ENCODE measurements at places on chromosomes 6 and 20.

GRCh38 chr6:168376120-168376519 is 56.5 kb upstream of the DACT2 start:
- DNase-seq: no peak

DNA sequence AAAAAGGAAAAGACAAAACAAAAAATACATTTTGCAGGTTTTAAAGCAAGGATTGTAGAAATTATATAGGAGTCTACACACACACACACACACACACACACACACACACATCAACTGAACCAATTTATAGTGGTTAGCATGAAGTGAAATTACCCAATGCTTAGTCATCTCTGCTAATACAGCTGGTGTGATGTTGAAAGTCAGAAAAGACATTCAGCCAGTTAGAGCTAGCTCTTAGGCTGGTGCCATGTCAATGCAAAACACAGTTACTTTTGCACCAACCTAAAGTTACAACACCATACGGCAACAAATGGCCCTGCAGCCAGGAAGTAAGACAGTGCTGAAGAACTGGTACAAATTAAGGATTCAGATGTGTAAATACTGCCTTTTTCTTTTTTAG is 15.2 kb downstream of the FAM210B start:
- DNase-seq: no peak

GRCh38 chr6:150627585-150628025 is 27.9 kb downstream of the PLEKHG1 start:
- DNase-seq: no peak

GRCh38 chr6:15602154-15602553 is 60.7 kb downstream of the DTNBP1 start:
- no peak for DNase-seq

DNA sequence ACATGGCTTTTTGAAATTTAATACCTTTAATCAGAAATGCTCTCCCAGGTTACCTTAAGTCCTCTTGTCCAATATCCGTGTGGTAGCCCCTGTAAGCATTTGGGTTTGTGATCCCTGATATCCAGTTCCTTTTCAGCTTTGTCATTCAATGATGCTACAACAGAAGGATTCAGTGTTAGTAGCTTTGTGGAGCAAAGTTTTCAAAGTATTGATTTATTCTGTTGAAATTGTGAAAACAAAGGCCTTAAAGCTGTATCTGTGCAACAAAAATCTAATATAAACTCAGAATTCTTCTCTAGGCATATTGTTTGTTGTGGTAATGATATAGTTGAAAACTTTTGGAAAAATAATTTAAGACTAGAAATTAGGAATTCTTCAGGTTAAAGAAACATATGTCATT is 91.9 kb downstream of the ADGRB3 start:
- DNase-seq: no peak

GRCh38 chr6:137216106-137216505 is 3.1 kb downstream of the IFNGR1 start:
- no peak for DNase-seq

DNA sequence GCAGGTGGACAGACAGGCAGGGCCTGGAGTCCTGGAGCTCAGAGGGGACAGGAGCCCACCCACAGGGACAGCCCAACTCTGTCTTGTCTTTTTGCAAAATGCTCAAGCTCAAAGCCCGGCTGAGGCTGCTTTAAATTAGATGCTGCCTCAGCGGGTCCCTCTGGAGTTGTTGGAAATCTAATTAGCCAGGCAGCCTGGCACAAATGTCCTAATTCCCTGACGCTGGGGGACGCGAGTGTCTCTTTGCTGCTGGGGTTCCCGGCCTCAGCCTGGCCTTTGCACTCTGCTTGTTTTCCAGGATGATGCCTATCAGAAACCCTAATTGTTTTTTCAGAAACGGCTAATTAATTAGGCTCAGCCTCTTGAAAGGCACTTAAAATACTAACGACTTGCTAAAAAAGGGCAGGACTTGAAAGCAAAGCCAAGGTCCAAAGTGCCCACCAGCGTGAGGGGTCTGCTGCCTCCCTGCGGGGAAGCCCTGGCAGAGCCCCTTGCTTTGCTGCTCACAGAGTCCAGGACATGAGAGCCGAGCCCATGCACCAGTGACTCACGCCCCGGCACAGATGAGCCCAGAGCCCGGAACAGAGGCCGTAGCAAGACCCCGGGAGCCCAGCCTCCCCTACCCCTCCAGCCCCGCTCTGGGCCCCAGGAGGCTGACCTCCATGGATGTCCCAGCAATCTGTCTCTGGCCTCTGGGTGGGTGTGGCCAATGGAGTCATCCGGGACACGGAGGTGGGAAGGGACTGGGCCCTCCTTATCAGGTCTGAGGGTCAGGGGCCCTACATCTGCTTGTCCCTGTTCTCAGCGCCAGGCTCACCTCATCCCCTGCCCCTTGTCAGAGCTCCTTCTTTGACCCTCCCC is 46.0 kb upstream of the BHLHE23 start:
- no peak for DNase-seq

DNA sequence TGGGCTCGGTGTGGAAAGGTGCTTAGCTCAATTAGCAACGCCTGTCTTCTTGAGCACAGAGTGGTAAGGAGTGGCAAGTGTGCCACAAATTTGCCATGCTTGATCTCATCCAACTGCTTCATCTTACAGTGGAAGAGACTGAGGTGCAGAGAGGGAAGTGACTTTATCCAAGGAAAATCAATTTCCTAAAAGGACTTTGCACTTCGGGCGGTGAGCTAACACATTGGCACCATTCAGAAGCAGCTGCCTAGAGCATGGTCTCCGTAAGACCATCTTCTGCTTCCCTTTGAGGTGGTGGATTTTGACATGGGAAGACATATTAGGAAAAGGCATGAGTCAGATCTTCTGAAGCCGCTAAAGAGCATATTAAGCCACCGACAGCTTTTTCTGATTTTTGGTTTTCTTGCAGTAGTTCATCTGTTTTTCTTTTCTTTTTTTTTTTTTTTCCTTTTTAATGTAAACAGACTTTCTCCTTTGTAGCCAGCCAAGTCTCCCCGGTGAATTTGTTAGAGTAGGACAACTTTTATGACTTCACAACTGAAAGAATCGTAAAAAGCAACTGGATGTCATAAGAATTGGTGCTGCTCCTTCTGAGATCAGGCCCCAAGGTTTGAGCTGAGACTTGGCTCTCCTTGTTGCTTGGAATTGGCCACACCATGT is 273.2 kb downstream of the CDC5L start:
- DNase-seq: no peak

GRCh38 chr6:102736941-102737368 is 1343.4 kb downstream of the GRIK2 start:
- DNase-seq: no peak

DNA sequence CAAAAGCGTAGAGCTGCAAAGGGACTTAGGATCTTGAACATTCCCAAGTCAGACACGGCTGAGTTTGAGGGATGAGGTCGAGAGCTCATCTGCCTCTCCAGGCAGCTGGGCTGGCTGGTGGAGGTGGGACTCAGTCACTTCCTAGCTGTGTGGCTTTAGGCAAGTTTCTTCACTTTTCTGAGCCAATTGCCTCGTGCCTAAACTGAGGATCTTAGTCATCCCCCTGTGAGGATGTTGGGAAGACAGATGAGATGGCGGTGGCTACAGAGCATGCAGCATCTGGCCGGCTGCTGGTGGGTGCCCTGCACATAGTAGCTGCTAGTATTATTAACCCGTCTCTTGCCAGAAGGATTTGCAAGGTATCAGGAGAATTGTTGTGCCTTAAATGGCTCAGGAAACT is 27.5 kb downstream of the TFAP2C start:
- no peak for DNase-seq

DNA sequence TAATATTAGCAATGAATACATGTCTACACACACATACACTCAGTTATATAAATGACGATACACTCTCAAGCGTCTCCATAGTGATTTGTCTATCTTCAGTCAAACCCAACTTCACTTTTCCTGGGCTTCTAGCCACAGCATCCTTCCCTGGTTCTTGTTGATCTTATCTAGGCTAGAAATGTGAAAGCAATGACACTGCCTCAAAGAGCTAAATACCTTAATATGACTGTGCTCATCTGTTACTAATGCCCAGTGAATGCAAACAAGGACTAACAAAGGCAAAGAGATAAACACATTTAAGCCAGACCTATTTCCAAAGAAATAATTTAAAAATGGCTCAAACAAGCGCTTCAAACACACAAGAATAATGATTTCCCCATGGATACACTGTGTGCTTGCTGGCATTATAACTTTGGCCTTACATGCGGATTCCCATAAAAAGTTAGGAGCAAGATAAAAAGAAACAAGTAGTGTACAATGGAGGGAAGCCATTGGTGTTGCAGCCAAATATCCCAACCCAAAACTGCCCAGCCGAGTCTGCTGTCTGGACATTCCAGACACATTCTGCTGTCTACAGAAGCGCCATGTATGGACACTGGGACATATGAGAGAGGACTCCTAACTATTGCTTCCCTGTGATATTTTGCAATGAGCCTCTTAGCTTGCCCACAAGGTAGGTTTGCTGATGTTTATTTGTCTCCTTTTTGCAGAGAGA is 19.5 kb upstream of the DAAM2 start:
- no peak for DNase-seq

DNA sequence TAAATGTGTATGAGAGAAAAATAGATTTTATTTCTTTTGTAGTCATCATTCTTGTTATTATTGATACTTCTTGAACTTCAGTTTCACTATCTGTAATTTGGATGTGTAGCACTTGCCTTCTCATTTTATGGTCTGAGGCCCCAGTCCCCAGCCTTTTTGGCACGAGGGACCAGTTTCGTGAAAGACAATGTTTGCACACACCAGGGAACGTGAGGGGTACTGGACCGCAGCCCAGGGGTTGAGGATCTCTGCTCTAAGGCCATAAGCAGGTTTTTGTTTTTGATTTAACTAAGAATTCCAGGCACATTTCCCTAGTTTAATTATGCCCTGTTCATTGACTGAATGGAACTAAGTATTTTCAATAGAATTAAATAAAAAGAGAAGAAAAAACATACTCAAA is 261.5 kb downstream of the BMP2 start:
- no peak for DNase-seq

- DNase-seq: peak; percentile 60
Observed at GRCh38 chr20:46562373-46563169, 12.1 kb upstream of the OCSTAMP start.

DNA sequence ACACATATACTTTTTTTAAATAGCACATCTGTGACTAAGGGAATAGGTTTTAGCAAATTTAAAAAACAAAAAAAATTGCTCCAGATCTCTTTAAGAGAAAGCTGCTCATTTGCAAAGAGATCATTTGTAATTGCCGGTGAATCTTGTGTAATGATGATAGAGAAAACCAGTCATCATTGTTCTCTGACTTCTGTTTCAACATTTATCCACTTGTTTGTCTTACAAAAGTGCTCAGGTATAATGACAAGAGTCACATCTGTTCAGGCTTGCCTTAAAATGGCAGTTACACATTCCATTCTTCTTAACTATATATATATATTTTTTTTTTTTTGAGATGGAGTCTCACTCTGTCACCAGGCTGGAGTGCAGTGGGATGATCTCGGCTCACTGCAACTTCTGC is 165.2 kb downstream of the AIG1 start:
- DNase-seq: no peak

- DNase-seq: no peak
Observed at GRCh38 chr6:169862892-169863525, 111.6 kb downstream of the ERMARD start.

- no peak for DNase-seq
Observed at GRCh38 chr6:19831358-19831757, 5.8 kb upstream of the ID4 start.

DNA sequence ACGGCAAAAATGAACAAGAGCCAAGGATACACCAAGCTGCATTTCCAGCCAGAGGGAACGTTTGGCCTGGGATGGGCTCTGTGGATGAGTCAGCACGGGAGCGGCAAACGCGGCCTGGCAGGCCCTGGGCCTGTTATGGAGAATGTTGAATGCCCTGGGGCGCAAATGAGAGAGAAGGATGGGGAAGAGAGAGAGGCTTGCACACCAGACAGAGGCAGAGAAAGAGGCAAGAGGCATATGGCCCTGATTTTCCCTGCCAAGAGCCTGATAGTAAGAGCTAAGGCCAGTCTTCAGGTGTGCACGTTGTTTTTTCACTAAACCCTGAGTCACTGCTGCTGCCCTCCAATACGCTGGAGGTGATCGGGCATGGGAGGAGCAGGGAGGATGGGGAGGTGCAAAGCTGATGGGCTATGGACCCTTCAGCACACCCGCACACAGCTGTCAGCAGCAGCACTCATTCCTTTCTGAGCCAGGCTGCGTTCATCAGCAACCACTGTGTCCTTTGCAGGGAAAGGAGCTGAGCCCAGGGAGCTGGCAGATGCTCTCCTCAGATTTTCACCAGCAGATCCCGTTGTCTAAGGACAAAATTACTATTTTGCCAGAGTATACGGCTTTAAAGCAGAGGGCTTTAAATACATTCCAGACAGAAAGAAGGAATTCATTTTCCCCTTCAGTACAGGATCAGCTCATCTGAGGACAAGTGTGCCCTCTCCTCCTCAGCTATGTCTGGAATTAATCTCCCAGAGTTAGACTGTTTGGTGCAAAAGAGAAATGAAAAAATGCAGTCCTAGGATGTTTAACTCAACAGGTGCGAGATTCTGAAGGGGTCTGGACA is 61.7 kb upstream of the SLC22A23 start:
- no peak for DNase-seq

DNA sequence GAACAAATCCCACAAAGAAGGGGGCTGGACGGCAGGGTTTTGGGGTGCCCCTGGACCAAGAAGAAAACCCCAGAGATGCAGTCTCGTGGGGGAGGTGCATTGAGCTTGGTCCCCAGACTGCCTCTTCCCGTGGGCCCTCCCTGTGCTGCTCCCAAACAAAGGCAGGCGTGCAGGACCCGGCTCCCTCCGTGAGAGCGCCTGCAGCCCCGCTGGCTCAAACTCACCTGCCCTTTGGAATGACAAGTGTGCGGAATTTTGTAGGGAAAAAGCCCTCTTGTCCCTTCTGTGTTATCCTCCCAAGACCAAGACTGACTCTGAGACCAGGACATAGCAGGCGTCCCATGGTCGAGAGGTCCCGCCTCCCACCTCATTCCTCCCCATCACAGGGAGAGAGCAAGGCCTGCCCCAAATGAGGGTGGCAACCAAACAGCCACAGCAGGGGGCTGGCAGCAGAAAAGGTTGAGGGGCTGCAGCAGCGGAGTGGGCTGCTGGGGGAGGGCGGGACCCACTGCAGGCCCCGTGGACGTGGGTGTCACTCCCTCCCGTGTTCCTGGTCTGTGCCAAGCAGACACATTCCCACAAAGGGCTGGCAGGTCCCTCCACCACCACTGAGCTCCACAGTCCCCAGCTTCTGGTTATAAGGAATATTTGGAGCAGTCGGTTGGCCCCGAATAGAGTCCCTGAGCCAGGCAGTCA is 5.6 kb upstream of the FRMD1 start:
- DNase-seq: no peak

DNA sequence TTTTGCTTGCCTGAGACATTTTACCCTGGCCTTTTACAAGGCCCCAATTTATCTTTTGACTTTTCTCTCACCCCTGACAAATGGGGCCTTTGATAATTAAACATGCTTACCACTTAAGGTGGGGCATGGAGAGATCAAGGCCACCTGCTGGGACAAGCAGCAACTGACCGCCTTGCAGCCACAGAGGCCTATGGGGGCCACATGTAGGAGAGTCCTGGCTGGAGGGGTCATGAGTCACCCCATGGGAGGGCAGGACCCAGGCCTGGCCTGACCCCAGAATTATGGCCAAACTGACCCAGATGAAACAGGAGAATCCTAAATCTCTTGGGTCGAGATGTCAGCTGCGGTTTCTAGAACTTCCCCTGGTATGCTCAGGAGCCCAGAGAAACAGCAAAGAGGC is 8.5 kb upstream of the OCSTAMP start:
- no peak for DNase-seq

GRCh38 chr6:124200661-124201060 is 397.0 kb downstream of the NKAIN2 start:
- DNase-seq: no peak

All from stimulated activated CD4-positive, alpha-beta T cell treated with anti-CD3 and anti-CD28 coated beads, TNF-alpha, amount 100 ng/mL, for 24 hours (primary cell).